ENCODE measurements at places on chromosomes 5 and 9.

DNA sequence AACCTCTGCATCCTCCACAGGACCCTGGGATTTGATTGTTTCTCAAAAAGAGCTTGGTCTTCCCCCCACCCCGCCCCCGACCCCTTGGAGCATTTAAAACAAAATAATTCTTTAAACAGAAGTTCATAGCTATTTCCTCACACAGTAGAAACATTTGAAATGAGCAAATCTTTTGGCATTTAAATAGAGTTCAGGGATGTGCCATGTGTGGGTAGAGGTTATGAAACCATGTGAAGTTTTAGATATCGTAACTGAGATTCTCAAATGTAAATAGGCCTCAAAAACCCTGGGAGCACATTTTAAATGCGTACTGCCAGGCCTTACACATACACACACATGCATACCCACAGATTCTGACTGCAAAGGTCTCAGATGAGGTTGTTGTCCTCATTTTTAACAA lies 66.5 kb downstream of the EPB41L4B start:
- DNase-seq: no peak

GRCh38 chr5:93611976-93612854 lies 29.2 kb downstream of the NR2F1 start:
- no peak for DNase-seq

GRCh38 chr5:51131266-51131665 lies 252.0 kb upstream of the ISL1 start:
- no peak for DNase-seq

DNA sequence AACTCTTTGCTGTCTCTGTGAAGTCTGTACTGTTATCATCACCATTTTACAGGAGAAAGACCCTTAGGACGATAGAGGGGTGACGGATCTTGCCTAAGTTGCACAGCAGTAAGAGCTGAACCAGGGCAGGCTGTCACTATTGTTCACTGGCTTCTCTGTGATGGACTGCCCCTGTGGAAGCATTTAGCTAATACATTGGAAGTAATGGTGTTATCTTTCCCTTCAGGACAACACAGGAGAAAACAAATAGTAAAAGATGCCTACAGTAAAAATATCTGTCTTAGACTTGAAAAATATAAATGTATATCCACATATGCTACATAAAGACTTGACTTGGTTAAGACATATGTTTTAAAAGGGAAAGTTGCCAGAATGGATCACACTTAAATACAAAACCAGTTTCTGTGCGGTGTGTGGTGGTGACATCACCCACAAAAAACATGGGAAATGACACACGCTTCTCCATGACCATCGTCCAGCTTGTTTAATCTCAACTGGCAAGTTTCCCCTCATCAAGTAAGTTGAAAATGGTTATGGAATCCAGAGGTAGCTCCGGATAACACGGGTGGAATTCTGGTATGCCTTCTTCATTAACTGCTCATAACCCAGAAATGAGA lies 351.8 kb downstream of the EBF1 start:
- no peak for DNase-seq

GRCh38 chr9:128161215-128161902 lies 1.3 kb downstream of the BBLN start:
- no peak for DNase-seq

- no peak for DNase-seq
Observed at GRCh38 chr5:164188733-164189148, 683.3 kb downstream of the MAT2B start.

- DNase-seq: no peak
Observed at GRCh38 chr5:177590406-177590805, 1.6 kb upstream of the TMED9 start.

GRCh38 chr9:81678088-81678487 lies 11.3 kb downstream of the TLE1 start:
- no peak for DNase-seq

GRCh38 chr9:68546596-68547390 lies 6.1 kb upstream of the TMEM252 start:
- no peak for DNase-seq
